Activated naive CD4-positive, alpha-beta T cell treated with anti-CD3 and anti-CD28 coated beads for 36 hours (primary cell): ENCODE measurements at places on chromosomes 1 and 21.

- peak; percentile 34 for DNase-seq
Observed at GRCh38 chr1:200699871-200700270, 30.2 kb upstream of the DDX59 start.

GRCh38 chr21:43889069-43889468, 24.0 kb downstream of the AGPAT3 start:
- no peak for DNase-seq

DNA sequence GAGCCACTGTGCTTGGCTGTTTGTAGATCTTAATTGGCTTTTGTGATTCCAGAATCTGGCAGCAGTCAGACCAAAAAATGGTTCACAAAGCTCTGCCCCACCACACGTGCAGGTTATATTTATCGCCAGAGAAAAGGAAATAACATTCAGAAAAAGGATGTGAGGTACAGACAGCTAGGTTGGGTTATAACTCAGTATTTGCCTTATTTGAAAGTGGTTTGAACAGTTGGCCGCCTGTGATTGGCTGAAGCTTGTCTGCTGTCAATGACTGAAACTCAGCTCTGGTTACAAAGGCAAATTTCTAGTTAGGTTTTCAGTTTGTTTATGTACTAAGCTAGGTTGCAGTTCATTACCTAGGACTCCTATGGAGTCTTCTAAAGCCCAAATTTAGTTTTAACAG, 9.6 kb downstream of the SH3BGR start:
- DNase-seq: peak; percentile 10

GRCh38 chr1:169890761-169891538, 2.7 kb downstream of the SCYL3 start:
- DNase-seq: peak; percentile 60

DNA sequence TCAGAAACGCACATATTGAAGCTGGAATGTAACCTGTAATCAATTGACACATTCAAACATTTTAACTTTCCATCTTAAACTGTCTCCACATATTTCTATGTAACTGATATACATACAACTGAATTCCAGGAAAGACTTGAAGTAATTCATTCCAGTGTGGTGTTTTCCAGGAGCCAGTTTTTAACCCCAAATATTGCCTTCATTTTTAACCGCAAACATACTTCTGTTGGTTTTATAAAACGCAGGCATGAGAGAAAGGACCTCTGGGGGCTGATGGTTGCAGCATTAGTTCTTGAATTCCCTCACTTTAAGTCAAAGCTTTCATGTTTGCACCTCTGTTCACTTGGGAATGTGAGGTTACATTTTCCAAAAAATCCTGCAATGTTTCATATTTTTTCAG, 204.1 kb downstream of the CRB1 start:
- DNase-seq: no peak

DNA sequence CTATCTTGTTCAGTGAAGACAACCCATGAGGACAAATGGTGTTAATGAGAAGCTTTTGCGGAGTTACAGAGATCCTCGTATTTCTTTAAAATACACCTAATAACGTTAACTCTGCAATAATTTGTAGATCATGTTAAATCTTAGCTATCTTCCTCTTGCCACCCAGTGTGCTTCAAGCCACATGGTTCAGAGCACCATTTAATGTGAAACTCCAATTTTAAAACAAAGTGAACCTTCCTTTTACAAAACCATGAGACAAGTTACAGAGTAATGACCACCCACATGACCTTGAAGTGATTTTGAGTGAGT, 1.7 kb upstream of the KCNE2 start:
- DNase-seq: no peak

GRCh38 chr1:10446790-10447422, 2.9 kb upstream of the CORT start:
- no peak for DNase-seq

DNA sequence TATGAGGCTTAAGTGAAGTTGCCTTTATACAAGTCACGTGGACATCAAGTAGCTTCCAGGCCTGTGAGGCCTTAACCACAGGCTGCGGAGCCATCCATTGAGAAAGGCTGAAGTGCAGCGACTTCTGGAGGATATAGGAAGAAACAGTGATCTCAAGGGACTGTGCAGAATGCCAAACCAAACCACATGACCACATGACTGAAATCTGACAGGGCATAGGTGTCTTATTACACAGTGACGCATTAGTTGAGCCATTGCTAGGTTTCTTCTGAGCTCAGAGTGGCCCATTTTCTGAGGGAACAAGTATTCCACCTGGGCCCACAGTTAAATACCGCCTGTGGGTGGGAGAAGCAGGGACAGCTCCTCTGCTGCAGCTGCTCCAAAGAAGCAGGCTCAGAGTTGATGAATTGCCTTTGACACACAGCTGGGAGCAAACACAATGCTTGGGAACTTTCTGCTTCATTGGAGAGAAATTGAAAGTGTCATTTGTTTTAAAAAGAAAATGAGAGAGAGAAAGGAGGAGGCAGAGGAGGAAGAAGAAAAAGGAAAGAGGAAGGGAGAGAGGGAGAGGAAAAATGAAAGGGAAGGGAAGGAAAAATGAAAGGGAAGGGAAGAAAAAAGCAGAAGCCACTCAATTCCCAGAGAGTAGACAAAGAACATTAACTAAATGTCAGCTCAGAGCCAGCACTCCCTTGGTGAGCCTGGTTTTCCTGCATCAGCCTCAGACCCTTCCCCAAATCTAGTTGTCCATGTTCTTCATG, 94.4 kb downstream of the COLGALT2 start:
- no peak for DNase-seq

- DNase-seq: no peak
Observed at GRCh38 chr1:187032316-187032981, 203.7 kb downstream of the PLA2G4A start.

DNA sequence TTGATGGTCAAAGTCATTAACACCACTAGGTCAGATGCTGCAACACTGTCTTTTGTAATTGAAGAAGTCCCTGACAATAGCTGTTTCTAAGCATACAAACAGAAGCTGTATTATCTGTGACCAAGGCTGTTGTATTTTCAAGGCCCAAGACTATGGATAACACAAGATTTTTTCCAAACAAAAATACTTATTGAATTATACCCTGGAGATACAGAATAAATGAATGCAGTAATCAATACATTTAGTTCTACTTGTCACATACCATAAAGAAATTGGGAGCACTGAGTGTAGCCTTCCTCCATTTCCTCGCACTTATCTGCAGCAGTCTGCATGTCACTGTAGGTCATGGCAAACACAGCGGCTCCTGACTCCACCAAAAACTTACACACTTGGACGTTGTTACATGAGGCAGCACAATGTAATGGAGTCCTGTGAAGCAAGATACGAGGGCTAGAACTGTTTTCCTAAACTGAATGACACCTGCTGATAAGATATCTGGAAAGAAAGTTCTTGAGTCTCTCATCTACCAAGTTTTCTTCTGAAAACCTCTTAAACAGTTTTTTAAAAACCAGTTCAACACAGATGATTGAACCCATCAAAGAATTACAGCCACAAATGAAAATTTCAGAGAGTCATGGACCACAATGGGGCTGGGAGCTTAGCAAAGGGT, 56.9 kb downstream of the TP53BP2 start:
- DNase-seq: no peak

DNA sequence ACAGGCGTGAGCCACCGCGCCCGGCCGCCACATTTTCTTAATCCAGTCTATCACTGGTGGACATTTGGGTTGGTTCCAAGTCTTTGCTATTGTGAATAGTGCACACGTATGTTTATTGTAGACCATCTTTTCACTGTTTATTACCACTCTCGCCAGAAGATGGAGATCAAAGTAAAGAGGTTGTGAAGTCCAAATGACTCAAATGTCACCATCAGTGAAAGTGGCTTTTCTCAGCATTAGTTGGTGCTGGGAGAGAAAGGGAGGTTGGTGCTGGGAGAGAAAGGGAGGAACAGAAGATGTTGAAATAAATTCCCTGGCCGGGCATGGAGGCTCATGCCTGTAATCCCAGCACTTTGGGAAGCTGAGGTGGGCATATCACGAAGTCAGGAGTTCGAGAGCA, 10.4 kb upstream of the UHMK1 start:
- DNase-seq: no peak

DNA sequence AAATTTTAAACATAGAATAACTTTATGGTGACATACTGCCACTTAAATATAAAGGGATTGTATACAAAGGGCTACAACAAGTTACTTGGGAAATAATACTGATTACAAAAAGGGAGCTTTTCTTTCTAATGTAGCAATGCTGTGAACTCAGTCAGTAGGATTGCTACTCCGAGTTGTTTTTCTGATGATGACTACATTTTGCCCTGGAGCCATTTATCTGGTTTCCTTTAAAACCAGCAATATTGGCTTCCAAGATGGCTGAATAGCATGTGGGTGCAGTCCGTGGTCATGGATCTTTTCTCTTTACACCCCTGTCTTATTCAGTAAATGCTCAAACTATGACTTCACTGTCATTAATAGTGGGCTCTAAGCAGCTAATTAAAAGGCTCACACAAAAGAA, 92.6 kb upstream of the NEK7 start:
- no peak for DNase-seq

- no peak for DNase-seq
Observed at GRCh38 chr1:44151808-44152207, 10.4 kb upstream of the KLF18 start.

- DNase-seq: peak; percentile 76
Observed at GRCh38 chr1:156052862-156053767, 483 bp downstream of the UBQLN4 start.

GRCh38 chr1:35044431-35044830, 12.7 kb upstream of the ZMYM6 start:
- DNase-seq: no peak

- DNase-seq: no peak
Observed at GRCh38 chr1:2459757-2460156, 16.3 kb upstream of the PLCH2 start.

DNA sequence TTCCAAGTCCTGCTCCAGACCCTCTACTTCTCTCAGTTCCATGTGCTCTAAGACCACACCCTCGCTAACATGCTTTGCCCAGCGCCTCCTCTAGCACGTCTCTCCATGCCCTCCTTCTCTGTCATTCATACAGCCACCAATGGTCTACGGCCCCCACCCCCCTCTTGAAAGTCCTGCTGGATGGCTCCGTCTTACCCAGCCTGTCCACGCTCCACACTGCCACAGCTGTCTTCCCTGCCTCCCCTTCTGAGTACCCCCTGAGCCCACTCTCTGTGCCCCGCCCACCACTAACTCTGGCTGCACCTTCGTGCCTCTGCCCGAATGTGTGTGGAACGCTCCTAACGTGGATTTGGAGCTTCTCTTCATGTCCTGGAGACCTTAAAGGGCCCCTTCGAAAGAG, 244.6 kb downstream of the TRABD2B start:
- DNase-seq: no peak

GRCh38 chr1:15188130-15188524, 34.6 kb downstream of the TMEM51 start:
- DNase-seq: no peak

DNA sequence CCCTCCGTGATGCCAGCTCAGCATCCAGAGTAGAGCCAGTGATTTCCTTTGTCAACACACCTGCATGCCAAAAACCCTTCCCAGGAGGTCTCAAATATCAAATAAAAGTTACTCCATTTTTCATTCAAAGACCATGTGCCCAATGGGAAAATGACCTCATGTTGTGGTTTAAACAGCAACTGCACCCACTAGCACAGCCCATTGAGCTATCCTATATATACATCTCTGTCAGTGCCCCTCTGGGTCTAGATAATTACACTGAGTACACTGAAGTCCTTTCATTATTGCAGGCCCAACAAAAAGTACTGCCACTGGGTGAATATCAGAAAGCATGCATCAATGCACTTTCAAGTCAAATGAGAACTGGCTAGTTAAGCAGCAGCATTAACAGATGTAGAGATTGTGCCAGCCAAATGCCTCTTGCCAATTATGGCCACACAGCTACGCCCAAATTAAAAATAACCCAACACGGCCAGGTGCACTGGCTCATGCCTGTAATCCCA, 117.7 kb downstream of the SLC45A1 start:
- DNase-seq: no peak

- no peak for DNase-seq
Observed at GRCh38 chr1:7019510-7019909, 234.3 kb downstream of the CAMTA1 start.
